ENCODE measurements at places on chromosomes 4 and X.

DNA sequence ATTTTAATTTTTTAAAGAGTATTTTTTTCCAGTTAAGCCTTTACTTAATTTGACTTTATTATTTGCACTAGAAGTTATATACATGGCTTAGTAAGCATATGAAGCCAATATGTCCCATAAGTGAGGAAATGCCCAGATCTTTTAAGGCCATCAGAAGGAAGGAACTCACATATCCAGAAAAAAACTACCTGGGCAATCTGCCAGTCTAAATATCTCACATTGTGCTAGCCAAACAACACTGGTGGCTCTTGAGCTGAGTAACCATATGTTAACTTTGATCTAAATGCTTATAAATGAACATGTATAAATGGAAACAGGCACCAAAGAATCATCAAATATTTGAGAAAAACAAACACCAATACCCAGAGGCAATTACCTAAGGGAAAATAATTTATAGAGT, 138.6 kb upstream of the APOOL start:
- no peak for DNase-seq

DNA sequence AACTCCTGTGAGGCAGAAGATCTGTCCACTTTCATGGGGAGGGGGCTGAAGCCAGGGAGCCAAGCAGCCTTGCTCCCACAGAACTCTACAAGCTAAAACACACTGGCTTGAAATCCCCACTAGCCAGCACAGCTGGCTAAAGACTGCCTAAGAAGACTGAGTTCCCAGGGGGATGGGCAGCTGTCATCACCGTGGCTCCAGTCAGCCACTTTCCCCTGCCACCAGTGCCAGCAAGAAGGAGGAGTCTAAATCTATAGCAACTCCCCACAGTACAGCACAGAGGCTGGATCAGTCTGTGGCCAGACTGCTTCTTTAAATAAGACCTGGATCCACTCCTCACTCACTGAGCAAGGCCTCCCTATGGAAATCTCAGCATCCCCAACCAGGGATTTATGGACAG, 308.6 kb downstream of the FAM47B start:
- DNase-seq, result no peak

DNA sequence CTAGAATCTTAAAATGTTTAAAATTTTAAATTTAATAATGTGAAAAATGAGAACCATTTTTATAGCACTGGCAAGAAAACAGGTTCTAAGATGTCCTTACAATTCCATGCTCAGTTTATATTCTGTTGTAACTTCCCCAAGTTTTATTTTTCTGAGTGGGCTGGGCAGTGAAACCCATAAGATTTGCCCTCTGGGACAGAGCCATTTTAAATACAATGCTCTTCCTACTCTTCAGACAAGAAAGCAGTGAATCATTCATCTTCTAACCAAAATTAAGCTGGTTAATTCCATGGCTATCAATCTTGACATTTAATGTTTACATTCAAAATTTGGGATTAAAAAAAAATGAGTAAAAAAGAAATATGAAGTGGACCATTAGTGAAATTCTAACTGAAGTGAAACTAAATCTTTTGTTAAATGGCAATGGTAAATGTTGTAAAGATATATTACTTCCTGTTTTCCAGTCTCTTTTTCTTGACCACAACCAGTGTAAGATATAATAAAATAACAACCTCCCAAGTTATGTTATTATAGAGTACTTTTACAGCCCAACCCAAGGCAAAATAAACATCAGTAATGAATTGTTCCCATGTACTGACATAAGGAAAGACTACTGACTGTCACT, 37.2 kb upstream of the PTPN13 start:
- no peak for DNase-seq

GRCh38 chr4:128242601-128243000, 45.0 kb downstream of the PGRMC2 start:
- no peak for DNase-seq

GRCh38 chr4:90171491-90171890, 44.3 kb downstream of the CCSER1 start:
- DNase-seq, result no peak

GRCh38 chrX:11267425-11267824, 25.8 kb upstream of the AMELX start:
- no peak for DNase-seq

DNA sequence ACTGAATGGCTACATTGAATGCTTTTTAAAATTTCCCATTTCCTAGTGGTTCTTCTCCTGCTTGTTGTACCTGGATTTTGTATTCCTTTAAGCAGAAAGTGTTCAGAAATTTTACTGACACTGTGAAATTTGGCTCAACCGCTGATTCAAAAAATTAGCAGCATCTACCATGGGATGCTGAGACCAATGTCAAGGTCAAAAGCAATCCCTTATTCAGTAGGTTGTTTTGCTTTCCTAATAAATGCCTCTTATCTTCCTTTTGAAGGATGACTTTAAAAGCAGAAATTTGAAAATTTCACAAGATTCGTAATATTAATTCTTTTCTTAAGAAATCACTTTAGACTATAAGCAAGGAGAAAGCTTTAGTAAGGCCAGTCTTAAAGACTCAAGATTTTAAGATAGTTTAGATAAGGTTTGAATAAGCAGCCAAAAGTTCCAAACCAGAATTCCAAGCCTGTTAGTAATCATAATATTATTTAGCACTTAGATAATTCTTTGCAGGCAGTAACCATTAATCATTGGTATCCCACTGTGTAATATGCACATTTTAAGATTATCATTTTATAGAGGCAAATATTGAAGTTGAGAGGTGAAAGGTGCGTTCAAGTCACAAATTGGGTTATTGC, 508.8 kb downstream of the ANKRD50 start:
- DNase-seq, result peak; percentile 29

DNA sequence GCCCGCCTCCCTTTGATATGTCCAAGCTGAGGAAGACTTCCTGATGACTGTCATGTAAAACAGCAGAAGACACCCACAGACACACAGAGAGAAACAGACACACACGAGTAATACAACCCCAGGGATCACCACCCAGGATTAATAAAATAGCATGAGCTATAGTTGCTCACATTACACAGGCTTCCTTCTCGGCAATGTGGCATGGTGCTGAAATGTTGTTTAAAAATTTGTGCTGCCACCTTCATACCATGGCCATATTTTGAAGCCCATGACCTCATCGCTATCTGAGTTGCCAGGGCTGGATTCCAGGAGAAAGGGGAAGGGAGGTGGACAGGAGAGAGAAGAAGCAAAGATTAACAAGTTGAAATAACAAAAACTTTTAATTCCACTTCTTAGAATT, 111.7 kb downstream of the SYNPO2 start:
- DNase-seq, result no peak

DNA sequence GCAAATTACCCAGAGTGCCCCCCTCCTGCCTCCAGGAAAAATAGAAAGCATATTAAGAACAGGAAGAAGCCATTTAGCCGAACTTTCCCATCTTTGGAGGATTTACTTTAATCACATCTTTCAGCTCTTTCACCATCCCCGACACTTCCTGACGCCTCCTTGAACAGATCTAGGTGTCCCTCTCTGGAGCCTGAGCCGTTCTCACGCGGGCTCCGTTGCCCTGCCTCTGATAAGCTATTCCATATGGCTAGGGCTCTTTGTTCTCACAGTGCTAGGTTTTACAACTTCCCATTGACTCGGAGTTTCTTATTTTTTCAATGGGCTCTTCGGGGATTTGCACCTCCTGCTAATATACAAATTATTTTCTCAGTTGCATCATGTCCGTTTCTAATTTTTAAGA, 82.1 kb upstream of the GPC4 start:
- no peak for DNase-seq

GRCh38 chr4:177505171-177505615, 63.0 kb upstream of the AGA start:
- DNase-seq, result no peak

- peak; percentile 60 for DNase-seq
These were observed 49.0 kb upstream of the TRAM1L1 start for GRCh38 chr4:117134386-117134785.

GRCh38 chr4:80540785-80541469, 205.4 kb downstream of the CFAP299 start:
- no peak for DNase-seq

GRCh38 chr4:134537701-134538100, 336.1 kb upstream of the PABPC4L start:
- DNase-seq, result no peak

DNA sequence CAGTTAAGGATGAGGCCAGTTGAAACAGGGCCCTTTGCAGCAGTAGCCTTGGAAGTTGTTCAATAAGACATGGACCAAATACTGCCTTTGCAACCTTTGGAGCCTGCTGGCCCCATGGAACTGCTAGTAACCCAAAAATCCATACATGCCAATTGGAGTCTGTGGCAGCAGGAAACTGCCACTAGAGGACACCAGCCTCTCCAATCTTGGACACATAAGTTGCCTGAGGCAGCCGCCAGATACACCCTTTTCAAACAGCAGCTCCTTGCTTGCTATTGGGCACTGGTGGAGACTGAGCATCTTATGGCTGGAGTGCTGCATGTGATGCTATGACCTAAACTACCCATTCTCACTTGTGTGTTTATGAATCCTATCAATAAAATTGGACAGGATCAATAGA, 14.8 kb upstream of the LAP3 start:
- no peak for DNase-seq

DNA sequence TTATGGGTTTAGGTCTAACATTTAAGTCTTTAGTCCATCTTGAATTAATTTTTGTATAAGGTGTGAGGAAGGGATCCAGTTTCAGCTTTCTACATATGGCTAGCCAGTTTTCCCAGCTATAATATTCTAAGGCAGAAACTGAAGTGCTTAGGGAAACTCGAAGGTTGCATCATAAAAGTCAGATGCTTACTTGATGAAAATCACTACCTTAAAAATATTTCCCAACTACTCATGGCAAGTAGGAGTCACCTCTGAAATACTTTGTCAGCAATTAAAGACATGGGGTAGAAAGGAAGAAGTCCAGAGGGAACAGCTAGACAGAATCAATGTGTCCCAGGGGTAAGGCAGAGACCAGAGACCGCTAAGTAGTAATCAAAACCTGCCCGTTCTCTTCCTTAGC, 6.3 kb upstream of the AP1S2 start:
- DNase-seq, result no peak

DNA sequence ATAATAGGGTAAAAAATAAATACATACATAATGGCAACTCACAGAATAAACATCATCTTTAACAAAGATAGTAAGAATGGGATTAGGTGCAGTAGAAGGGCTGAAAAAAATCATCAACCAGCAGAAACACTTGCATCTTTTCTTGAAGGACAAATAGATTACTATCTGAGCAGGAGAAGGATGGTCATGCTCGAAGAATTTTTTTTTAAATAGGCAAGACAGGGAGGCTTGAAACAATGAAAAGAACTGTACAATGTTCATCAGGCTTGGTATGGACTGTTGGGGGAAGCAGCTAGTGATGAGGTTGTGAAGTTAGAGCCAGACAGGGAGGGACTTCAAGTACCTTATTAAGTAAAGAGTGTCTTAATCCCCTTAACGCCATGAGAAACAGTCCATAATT, 167.4 kb upstream of the LDB2 start:
- DNase-seq, result peak; percentile 13

DNA sequence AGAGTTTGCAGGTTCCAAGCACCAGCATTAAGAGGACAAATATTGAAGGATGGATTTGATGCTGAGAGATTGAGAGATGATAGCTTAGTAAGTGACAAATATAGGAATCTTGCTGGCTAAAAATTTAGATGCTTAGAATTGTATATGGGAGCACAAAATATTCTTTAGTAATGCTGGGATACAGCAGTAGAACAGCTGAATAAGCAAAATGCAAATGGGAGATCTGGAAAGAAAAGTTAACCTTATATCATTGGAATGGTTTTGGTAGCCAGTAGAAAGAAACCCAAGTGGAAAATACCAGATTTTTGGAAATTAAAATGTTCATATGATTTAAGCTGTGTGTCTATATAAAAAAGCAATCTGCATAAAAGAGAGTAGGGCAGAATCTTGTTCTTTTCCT, 308.6 kb upstream of the CPEB2 start:
- DNase-seq, result no peak

- DNase-seq, result no peak
These were observed 63.5 kb upstream of the ARHGAP36 start for GRCh38 chrX:130994671-130995070.

DNA sequence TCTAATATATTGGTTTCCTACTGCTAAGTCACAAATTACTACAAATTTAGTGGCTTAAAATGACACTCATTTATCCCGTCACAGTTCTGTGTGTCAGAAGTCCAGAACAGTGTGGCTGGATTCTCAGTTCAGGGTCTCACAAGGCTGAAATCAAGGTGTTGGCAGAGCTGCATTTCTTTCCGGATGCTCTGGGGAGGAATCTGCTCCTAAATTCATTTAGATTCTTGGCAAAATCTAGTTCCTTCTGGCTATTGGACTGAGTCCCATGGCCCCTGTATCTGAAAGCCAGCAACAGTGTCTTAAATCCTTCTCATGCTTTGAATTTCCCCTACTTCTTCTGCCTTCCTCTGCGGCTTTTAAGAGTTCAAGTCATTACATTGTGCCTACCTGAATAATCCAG, 103.1 kb upstream of the BMP3 start:
- no peak for DNase-seq

GRCh38 chr4:35730414-35730813, 513.9 kb downstream of the ARAP2 start:
- DNase-seq, result no peak

DNA sequence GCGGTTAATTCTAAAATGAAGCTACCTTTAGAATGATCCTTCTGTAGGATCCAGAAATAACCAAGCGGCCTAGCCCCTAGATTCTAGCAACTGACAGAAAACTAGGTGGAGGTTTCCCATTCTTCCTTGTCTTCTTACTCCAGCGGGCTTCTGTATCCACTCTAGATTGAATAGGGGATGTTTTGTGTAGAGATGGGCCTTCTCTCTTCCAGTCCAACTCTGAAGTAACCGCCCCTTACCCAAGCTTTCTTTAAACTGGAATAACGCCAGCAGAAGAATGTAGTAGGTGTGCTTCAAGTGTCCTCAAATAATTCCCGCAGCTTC, 386 bp upstream of the TMEM184C start:
- DNase-seq, result no peak
